Panc1 (cell line): ENCODE measurements at places on chromosomes 5 and 9.

- H3K27ac ChIP-seq, result no peak overlapping the region
- DNase-seq, result no peak
- H3K4me3 ChIP-seq, result no peak overlapping the region
- H3K36me3 ChIP-seq, result no peaks in the 10 kb centered on the region
Observed at GRCh38 chr5:23305055-23305454, 202.4 kb upstream of the PRDM9 start.

DNA sequence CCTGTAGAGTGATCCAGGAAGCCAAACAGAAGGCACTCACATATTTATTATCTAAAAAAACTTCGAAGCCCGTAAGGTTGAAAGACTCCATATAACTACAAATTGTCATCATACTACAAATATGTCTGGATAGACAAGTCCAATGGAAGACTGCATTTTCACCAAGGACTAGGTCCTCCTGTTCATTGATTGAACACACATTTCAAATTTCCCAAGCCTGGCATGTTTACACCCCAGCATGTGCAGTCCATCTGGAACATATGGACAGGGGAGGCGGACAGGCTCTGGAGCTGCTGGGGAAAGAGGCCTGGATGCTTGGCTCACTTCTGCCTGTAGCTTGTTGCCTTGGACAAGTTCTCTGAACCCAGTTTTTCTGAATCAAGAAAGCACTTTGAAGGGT is 378.7 kb downstream of the ENC1 start:
- H3K4me1 ChIP-seq, result no peaks in the 10 kb centered on the region
- DNase-seq, result no peak
- no peaks in the 10 kb centered on the region for H3K36me3 ChIP-seq
- H3K27me3 ChIP-seq, result no peaks in the 10 kb centered on the region

- no peaks in the 10 kb centered on the region for H3K27me3 ChIP-seq
- no peak for DNase-seq
- no peak overlapping the region for H3K27ac ChIP-seq
- H3K4me3 ChIP-seq, result no peak overlapping the region
- H3K36me3 ChIP-seq, result no peaks in the 10 kb centered on the region
Observed at GRCh38 chr5:74422671-74423070, 217.9 kb downstream of the ENC1 start.

GRCh38 chr5:170360709-170361108 is 28.5 kb downstream of the KCNMB1 start:
- DNase-seq, result no peak
- no peaks in the 10 kb centered on the region for H3K4me1 ChIP-seq
- H3K36me3 ChIP-seq, result no peaks in the 10 kb centered on the region
- peaks cover 4% of the 10 kb centered on the region; the same call in 1 of the 2 replicates for H3K27me3 ChIP-seq
- H3K4me3 ChIP-seq, result no peak overlapping the region

DNA sequence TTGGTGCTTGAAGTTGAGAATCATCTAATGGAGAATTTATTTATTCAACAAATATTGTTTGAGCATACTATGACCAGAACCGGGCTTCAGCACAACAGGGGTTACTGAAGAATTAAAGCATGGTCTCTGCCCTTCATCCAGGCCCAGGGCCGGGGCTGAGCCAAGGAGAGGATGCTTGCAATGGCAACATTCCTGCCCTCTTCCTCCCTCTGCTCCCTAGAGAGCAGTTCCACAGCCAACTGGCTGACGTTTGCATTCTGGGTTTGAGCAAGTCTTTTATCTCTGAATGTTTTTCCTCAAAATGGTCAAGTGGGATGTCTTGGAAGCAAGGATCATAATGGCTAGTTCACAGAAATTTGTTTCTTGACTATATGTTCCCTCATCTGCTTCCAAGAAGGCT is 80.7 kb downstream of the GLDC start:
- no peak for DNase-seq
- peaks cover 11% of the 10 kb centered on the region for H3K4me1 ChIP-seq
- no peaks in the 10 kb centered on the region for H3K36me3 ChIP-seq
- H3K27me3 ChIP-seq, result no peaks in the 10 kb centered on the region

DNA sequence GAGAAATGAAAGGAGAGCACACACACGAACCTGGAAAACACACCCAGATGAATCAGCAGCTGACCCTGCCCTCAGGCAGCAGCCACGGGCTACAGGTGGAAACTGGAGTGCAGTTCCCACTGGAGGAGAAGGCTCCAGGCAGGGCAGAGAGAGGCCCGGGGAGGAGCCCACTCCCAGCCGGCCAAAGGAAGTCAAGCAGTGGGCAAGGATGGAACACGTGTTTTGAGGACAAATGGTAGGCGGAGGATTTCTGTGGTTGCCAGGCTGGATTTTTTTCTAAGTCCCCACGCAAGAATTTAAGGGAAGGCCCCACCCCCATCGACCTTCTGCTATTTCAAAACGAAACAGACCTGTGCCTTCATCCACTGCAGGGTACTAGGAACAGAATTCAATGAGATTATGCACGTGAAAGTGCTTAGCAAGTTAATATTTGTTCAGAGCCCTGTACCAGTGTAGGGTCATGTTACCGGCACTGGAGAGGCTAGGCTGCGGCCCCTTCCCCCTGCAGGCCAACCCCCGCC is 6.8 kb downstream of the EPB41L4B start:
- H3K4me3 ChIP-seq, result peak overlapping the region; percentile 38
- H3K27me3 ChIP-seq, result no peaks in the 10 kb centered on the region
- DNase-seq, result no peak
- H3K4me1 ChIP-seq, result peaks cover 81% of the 10 kb centered on the region
- peak overlapping the region; percentile 90 for H3K27ac ChIP-seq
- H3K36me3 ChIP-seq, result no peaks in the 10 kb centered on the region

DNA sequence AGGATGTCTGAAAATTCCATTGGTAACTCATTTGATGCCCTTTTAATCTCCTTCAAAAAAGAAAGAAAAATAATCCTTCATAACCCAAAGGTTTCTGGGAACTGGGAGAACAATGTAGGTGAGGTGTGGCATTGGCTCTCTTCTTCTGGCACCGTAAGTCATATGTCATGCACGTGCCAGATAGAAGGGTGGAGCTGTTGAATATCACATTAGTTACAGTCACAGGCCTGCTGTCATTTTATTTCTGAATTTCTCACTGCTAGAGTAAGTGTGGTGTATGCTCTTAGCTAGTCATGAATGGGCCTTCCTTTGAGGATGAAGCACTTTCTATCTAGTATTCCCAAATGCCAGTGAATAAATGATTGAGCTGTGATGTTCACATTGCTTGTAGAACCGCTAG is 201.8 kb upstream of the SGCD start:
- H3K27ac ChIP-seq, result no peak overlapping the region
- DNase-seq, result no peak
- H3K27me3 ChIP-seq, result no peaks in the 10 kb centered on the region
- no peaks in the 10 kb centered on the region for H3K36me3 ChIP-seq

GRCh38 chr5:125536582-125536981 is 790.1 kb upstream of the ZNF608 start:
- H3K27me3 ChIP-seq, result no peaks in the 10 kb centered on the region
- no peak for DNase-seq
- H3K36me3 ChIP-seq, result no peaks in the 10 kb centered on the region
- H3K27ac ChIP-seq, result no peak overlapping the region

GRCh38 chr5:122385286-122385685 is 73.2 kb downstream of the SNCAIP start:
- DNase-seq, result no peak
- no peak overlapping the region for H3K4me3 ChIP-seq
- H3K4me1 ChIP-seq, result no peaks in the 10 kb centered on the region
- H3K27ac ChIP-seq, result no peak overlapping the region
